NCI-H1092 (cell line): ENCODE measurements at places on chromosomes 16 and 17.

- DNase-seq = peak; percentile 95
Measured at GRCh38 chr16:4693296-4693955, at the start of gene NUDT16L1. Gene NUDT16L1 (plus strand): TSS chr16:4693562. CDS start chr16:4693727, 165 bp downstream.

GRCh38 chr17:63116228-63116627 is 150.2 kb downstream of the TANC2 start:
- DNase-seq = no peak

- no peak for DNase-seq
Measured at GRCh38 chr16:54200161-54200534, 86.4 kb downstream of the IRX3 start.

DNA sequence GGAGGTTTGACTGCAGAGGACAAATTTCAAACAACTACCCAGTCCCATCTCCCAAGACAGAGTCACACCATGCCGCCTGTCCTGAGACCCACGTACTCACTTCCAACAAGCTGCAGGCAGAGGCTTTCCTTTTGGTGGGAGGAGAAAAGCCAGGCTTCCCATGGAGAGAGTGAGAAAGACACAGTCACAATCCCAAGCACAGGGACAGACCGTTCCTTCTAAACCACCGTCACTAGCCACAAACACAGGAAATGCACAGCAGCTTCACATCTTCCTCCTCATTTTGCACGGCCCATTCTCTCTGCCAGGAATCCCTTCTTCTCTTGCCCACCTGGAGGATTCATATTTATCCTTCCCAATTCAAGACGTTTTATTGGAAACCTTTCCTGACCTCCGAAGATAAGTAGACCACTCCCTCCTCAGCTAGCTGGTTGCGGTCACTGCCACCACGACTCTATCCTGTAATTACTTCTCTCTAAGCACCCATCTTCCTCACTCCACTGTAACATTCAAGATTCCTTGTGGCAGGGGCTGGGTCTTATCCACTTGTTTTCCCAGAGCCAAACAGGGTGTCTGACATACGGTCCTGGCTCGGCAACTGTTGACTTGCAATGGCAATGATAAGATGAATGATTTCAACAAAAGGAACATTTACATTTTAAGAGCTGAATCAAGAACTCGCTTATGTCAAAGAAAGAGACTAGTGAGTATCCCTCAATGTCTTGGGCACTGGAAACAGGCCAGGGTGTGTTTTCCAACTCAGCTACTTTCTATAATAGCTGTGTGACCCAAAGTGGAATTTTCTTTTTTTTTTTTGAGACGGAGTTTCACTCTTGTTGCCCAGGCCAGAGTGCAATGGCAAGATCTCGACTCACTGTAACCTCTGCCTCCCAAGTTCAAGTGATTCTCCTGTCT is 87.6 kb downstream of the XYLT1 start:
- DNase-seq = no peak

DNA sequence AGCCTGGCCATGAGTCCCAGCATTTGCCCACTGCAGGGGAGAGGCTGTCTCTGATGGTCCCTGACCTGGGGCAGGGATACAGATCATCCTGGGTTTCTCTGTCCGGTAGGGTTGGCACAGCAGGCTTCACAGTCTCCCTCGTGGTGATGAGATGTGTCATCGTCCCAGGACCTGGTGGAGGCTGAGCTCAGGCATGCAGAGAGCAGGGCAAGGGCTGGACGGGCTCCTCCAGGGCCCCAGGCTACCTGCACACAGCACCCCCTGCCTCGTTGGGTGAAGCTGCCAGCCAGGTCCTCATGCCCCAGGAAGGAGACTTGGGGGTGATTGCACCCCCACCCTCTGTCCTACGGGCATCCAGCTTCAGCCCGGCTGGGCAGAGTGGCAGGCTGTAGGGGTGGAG is 155.8 kb upstream of the GSE1 start:
- no peak for DNase-seq

DNA sequence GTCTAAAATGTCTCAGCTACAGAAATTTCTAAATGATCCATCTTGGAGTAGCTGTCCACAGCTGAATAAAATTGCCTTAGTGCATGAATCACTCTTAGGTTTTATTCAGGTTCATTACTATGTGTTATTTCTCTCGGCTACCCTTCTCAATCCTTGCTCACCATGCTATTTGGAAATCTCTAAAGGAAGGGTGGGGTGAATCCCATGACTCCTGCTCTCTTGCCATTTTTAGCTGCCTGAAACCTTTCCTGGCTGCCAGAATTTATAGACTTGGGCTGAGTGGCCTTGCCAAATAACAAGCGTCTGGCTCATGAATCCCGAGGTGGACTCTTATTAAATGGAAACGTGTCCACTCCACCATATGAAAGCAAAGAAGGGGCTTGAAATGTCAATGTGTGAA is 936.1 kb upstream of the SOX9 start:
- peak; percentile 53 for DNase-seq

DNA sequence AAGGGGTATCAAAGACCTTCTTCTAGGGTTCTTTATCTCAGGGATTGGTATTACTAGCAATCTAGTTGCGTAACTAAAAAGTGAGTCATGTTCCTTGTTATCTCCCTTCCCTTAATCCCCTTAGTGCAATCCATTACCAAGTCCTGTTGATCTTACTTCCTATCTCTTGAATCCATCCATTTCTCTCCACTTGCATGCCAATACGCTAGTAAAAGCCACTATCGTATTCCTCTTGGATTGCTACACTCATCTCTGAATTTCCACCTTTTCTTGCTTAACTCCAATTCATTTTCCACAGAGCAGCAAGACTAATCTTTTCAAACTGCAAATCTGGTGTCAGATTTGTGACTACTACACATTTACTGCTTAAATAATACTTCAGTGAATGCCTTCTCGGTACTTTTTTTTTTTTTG is 1.8 kb upstream of the ADAT1 start:
- DNase-seq = no peak
